Activated T-cell treated with anti-CD3 and anti-CD28 coated beads, Interleukin-2, amount 50 U/mL, for 24 hours (primary cell): ENCODE measurements at places on chromosomes 6 and 20.

GRCh38 chr20:2918096-2919049, 45.1 kb downstream of the PTPRA start:
- no peak for DNase-seq

- no peak for DNase-seq
These were observed 374.8 kb downstream of the LMBRD1 start for GRCh38 chr6:69422020-69422419.

DNA sequence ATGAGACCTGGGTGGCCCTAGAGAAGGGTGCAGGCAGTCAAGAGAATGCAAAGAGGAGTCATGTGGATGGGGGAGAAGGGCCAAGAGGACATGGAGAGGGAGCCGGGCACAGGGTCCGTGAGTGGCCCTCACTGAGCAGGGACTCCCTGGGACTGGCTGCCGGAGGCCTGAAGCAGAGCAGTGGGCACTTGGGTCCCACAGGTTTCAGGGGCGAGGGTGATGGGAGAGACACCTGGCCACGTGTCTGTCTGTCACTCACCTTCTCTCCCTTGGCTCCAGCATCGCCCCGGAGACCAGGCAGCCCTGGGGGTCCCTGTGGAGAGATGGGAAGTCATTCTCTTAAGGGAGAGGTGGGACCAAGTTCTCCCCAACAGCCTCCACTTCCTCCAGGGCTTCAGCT, 25.5 kb downstream of the COL11A2 start:
- no peak for DNase-seq

- no peak for DNase-seq
These were observed 1.7 kb upstream of the BPIFA1 start for GRCh38 chr20:33234050-33234449.

- DNase-seq, result no peak
These were observed 27.0 kb downstream of the LAMA4 start for GRCh38 chr6:112227411-112227810.
